ENCODE measurements at places on chromosomes 6 and 20. TPM values are rescaled to one million over a fixed set of nuclear protein-coding genes. Genes with fewer than 3 reads are reported as not detected.

DNA sequence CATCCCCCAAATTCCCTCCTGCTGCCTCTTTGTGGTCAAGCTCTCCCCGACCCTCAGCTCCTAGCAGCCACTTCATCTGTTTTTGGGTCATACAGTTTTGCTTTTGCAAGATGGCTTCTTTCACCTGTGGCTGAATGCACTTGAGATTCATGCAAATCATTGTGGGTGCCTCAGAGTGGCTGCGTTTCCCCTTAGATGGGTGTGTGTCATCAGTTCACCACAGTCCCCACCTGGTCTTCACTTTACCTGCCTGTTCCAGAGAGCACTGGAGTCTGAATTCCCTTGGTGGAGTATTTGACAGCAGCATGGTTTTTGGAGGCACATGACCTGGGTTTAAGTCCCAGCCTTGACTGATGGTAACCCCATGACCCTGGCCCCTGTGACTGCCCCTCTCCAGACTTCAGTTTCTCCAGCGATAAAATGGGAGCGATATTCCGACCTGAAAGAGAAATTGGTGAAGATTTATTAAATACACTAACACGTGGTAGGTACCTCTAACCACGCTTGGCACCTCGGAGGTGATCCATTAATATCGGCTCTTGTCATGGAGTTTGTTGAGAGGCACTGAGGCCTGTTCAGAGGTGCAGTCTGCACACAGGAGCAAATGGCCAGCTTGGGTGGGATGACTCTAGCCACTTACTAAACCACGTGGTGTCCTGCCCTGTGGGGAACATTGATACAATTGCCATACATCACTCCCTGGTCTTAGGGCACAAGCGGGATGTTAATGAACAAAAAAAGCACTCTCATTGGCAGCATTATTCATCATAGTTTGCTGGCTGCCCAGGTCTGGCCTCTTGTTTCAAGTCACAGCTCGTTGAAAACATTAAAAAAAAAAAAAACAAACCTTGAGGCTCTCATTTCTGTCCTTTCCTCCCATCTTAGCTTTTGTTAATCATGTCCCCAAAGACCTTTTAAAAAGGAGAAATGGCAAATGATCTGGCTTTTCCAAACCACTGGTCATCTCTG, 167.2 kb upstream of the KCNG1 start:
- DNase-seq: no peak

DNA sequence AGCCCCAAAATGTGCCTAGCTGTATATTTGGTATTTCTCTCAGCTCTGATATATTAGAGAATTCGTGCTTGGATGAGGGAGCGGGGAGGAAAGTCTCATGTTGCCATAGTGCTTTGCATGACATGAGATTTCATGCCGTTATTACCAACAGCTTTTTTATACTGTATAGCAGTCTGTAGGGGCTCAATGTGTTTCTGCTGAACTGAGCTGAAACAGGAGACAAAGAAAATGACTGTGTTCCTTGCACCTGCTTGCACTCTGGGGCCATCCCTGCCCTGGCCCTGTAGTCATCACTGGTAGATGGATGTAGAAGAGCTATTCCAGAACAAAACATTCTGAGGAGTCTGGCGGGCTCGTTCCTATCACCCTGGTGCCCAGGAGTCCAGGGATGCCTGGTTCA, 128.0 kb upstream of the SASH1 start:
- no peak for DNase-seq

- no peak for DNase-seq
Measured at GRCh38 chr6:13362412-13362811, 34.1 kb upstream of the TBC1D7 start.

- DNase-seq: no peak
Measured at GRCh38 chr20:38920411-38920810, 5.8 kb upstream of the FAM83D start.

DNA sequence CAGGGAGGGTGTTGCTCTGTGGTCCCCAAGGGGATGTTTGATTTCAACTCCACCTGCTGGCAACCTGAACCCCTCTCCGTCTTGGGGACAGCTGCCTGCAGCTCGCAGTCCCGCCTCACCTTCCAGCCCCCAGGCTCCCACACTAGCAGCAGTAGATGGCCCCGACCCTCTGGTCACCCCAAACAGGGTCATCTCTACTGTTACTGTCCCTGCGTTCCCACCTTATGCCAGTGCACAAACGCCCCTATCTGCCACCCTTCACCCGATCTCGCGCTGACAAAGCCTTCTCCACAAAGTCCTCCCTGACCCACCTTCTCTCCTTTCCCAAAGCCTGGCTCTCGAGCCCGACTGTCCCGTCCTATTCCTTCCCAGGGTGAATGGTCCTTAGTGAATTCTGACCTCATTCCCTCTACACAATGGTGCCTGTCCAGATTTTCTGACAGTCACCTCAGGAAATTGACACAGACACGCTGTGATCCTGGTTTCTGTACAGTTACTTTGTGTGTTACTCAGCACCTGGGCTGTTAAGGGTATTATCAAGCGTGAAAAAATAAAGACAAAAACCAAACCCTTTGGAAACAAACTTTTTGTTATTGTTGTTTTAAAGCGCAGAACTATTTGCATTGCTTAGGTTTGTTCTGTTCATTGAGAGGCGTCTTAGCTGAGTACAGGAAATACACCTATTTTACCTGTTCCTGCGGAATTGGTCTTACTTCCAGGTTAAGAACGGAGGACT, 728 bp downstream of the FUT9 start:
- no peak for DNase-seq

- peak; percentile 57 for DNase-seq
Measured at GRCh38 chr6:32076321-32076809, 32.8 kb downstream of the TNXB start.

DNA sequence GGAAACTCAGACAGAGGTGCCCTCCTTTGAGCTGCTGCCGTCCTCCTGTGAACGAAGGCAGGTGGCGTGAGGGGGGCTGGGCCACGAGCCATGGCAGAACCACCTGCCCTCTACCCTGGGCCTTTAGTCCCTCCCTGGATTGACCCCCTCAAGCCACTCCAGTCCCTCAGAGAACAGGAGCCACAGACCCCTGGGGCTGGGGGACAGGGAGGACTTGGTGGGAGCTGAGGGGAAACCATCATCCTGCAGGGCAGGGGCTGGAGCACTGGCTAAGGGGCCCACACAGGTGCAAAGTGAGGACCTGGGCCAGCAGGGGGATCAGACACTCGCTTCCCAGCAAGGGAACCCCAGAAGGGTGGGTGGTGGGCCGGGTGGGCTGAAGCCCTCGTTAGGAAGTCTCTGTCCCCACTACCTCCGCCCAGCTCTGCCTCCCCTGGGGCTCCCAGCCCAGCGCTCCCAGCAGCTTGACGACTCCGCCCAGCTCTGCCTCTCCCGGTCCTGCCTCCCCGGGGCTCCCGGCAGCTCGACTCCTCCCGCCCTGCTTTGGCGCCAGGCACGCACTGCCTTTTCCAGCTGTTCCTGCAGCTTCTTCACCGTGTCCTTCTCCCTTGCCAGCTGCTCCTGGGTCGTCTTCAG, 44.4 kb downstream of the DSTN start:
- no peak for DNase-seq

The SPAG4 gene
- 7.9 TPM for total RNA-seq

The RRAGD gene
- total RNA-seq: 0.35 TPM
